ENCODE measurements at places on chromosomes 3 and 15.

DNA sequence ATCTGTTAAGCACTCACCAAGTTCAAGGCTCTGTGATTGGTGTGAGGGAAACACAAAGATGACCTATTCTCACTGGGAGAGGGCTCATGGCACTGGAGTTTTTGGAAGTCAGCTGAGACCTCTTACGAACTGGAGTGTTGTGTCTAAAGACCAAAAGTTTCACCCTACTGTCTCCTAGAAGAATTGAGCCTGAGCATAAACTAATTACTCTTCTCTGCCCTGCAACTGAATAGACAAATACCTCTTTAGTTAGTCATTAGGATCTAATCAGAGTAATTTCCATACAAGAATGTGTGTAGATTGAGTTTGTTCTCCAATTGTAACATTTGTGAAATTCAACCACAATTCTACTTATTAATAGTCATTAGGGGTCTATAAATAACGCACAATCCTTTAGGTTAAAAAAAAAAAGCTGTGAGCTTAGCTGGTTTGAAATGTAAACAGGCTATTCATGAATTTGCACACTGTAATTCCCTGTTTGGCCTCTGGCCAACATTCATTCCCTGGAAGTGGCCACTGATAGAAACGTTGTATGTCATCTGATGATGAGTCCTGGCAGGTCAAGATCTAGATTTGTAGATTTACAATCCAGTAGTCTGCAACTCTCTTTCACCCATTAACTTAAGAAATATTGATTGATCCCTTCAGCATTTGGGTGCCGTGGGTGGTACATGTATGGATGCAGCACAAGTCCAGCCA is 76.8 kb upstream of the SOX14 start:
- DNase-seq = no peak

- DNase-seq = no peak
Observed at GRCh38 chr3:107035176-107035575, 342.1 kb upstream of the CCDC54 start.

DNA sequence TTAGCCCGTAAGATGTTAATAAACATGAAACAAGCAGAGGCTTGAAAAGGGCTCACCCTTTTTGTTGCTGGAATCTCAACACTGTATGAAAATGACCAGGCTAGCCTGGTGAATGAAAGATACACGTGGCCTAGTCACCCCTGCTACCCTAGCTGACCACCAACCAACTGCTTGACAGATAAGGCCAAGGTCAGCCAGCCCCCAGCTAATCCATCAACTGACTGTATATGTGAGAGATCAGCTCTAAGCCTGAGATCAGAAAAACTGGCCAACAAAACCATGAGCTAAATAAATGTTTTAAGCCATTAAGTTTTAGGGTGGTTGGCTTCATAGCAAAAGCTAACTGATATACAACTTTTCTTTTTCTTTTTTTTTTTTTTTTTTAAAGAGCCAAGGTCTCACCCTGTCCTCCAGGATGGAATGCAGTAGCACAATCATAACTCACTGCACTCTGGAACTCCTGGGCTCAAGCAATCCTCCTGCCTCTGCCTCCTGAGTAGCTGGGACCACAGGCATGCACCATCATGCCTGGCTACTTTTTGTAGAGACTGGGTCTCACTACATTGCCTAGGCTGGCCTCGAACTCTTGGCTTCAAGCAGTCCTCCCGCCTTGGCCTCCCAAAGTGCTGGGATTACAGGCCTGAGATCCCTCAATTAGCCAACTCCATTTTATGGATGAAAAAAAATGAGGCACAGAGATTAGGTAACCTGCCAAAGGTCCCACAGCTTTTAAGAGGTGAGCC is 34.6 kb downstream of the SH3BP5 start:
- no peak for DNase-seq

GRCh38 chr15:64029110-64029509 is 17.2 kb downstream of the DAPK2 start:
- no peak for DNase-seq

DNA sequence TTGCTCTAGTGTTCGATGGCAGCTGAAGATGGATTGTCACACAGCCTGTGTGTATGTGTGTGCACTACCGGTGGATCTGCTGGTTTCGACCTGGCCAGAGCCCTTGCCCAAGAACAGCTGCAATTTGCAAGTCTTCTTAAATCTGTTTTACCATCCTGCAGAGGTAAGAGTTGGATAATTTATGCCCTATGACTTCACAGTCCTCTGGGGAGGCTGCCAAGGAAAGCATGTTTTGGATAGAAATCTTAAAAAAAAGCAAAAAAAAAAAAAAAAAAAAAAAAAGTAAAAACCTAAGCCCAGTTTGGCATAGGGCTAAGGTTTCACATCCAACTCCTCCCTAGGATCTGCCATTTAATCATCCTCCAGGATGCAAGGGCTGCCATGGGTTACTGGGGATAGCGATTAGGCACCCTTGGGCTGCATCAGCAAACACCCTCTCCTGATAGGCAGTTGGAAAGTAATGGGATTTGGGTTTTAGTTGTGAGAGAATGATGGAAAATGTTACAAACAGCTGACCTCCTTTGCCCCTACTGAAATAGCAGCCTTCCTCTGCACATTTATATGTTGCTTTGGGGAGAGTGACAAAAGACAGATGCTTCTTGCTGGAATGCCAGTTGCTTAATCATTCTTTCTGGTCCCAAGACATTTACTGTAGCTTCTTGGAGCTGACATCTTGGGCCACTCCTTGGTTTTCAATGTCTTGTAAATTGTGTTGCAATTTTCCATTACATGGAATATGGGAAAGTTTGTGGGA is 35.4 kb downstream of the CD200R1L start:
- peak; percentile 96 for DNase-seq

- no peak for DNase-seq
Observed at GRCh38 chr3:13424141-13424844, 4.2 kb upstream of the NUP210 start.

DNA sequence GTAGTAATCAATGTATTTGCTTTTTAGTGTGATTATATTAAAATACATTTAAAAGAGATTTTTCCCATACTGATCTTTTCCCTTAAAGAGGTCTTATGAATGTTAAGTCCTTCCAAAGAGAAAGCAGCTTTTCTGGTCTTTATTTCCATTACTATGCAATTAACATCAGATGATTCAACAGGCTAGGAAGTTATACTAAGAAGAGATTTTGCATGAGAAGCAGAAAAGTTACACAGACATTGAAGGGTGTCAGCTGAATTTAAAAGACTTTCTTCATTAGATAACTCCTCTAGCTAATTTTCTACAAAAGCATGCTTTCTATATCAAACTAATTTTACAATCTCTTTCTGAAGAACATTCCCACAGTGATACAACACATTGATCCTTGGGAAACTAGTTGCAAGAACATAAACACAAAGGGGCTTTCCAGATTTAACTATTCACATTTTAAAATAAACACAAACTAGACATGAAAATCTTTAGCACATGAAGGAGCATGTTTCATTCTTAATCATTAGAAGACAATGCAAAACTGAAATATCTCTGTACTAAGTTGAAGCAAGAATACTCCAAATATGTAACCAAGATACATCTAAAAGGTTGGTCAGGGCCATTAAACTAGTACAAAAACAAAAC is 965.8 kb downstream of the ROBO1 start:
- DNase-seq = no peak

GRCh38 chr3:184415203-184415490 is 35.3 kb downstream of the CHRD start:
- no peak for DNase-seq

DNA sequence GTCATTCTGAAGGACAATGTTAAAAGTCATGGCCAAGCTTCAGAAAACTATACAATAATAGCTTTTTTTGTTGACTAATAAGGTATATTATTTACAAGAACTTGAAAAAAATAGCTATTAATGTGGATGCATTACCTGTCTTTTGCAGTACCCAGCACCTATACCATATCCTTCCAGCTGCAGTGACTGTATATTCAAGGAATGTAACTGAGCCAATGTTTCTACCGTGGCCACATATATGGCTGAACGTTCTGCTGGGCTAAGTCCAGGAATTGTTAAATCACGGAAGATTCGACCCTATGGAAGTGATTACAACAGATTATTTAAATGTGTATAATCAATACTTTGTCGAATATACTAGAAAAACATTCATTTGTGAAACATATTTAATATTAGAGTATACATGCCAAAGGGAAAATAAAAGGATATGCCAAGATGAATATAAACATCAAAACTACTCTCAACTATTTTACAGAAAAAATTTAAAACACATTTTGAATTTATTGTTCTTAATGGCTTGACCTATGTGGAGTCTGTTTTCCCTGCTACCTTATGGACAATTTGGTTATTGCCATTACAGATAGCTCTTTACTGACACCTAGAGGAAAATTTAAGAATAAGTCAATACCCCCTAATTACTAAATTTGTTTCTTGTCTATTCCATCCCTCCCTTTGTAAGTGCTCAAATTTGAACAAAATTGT is 17.6 kb downstream of the ACAD11 start:
- peak; percentile 72 for DNase-seq

- DNase-seq = no peak
Observed at GRCh38 chr3:128788268-128788869, 62.4 kb downstream of the RAB7A start.

- DNase-seq = no peak
Observed at GRCh38 chr15:92811148-92811913, 88.8 kb upstream of the CHD2 start.

- DNase-seq = no peak
Observed at GRCh38 chr15:92669432-92669831, 13.9 kb upstream of the FAM174B start.

Measured in fibroblast of mammary gland (primary cell).